ENCODE measurements at places on chromosomes 16 and 17.

DNA sequence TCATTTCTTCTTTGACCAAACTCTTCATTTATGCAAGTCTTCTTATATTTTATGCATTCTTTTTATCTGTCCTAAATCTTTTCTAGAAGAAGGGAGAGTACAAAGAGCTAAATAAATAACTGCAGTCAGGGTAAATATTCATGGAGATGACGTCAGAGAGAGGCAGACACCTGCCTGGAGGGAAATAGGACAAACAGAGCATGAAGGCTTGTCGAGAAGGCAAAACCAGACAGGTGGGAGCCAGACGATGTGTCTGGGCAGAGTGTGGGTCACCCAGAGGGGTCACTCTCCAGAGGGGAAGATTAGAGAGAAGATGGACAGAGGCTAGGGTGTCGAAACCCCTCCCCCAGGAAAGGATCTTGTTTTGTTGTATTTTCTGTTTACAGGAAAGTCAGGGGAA lies 78.3 kb upstream of the RPL38 start:
- no peak for DNase-seq

DNA sequence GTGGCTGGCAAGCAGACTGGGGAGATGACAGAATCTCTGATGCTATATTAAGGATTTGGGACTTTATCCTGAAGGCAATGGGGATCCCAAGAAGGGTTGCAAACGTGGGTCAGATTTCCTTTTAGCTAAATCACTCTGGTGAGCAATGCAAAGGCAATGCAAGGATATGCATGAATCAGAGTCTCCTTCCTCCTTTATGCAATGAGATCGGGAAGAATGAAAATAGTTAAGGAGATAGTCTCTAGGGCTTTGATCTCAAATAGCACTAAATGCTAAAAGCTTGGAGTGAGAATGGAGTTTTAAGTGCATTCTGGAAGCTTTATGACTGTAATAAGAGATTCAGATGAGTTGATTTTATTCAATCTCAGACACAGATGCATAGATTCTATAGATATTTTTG lies 27.2 kb upstream of the SHISA9 start:
- no peak for DNase-seq

- DNase-seq: no peak
Measured at GRCh38 chr16:12268606-12269005, 292.1 kb downstream of the SNX29 start.

- DNase-seq: no peak
Measured at GRCh38 chr17:81317961-81318605, 23.0 kb upstream of the SLC38A10 start.

- no peak for DNase-seq
Measured at GRCh38 chr16:65524997-65525396, 403.1 kb upstream of the CDH11 start.

DNA sequence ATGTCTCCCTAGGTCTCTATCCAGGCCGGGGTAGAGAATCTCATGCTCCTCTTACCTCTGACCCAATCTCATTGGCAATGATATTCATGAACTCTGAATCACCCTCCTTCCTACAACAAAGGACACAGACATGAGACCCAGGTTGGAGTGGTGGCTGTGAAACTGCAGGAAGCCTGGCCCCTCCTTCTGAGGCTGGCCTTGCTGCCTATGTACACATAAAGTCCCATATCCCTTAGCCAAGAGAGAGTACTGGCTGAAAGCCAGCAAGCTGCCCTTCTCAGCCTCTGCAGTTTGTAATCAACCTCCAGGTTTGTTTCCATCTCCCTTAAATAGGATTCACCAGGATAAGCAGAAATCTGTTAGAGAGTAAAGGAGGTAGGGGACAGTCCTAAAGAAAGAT lies 10.6 kb downstream of the AARSD1 start:
- DNase-seq: no peak

- DNase-seq: no peak
Measured at GRCh38 chr16:55046916-55047315, 116.3 kb downstream of the IRX5 start.

DNA sequence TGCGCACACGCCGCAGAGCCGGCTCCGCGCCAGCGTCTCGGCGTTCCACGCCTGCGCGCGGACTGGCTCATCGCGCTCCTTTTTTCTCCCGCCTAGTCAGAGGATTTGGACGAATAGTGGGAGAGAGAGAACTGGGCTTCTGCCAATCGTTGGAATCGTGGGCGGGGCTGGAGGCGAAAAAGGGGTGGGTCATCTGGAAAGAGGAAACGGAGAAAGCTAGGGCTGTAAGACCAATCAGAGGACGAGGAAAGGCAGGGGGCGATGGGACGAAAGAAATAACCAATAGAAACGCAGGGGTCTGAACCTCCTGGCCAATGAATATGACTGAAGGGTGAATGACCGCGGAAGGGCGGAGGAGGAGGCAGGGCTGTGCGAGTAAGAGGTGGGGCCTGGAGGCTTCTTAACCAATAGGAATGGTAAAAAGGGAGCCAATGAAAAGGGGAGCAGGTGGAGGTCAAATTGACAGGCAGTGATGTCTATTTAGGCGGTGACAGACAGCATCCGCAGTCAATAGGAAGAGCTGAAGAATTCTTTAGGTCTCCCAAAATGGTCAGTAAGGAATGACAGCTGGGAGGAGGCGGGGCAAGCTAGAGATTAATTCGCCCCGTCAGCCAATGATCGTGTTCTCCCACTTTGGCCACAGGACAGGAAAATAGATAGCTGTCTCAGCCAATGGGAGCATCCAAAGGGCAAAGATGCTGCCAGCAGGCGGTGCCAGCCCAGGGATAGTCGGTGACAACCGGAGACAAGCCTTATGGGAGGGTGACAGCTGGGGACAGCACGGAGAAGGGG lies at the start of gene TBC1D10B:
TSS of gene TBC1D10B (minus strand) at position 39 of the 792 bp plus-strand sequence. CDS start 311 bp downstream, outside the sequence.
- DNase-seq: peak; percentile 100

GRCh38 chr16:64977206-64977920 lies 144.5 kb downstream of the CDH11 start:
- DNase-seq: no peak

Measured in naive thymus-derived CD4-positive, alpha-beta T cell (primary cell).